ENCODE measurements at places on chromosomes 4 and X.

DNA sequence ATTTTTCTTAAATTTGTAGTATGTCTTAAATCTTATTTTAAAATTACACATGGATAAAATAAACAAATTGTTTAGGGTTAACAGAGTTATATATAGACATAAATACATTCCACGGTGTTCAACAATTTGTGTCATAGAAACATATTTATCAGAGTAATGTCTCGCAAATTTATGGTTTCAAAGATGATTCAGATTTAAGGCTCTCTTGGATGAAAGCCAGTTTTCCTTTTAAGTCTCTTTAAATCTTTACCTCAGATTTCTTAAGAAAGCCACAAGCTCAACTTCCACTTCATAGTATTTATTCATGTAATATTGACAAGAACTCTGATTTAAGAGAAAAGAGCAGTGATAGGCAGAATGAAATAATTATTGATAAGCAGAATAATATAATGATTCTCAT, 1254.8 kb upstream of the ADGRL3 start:
- no peak for DNase-seq

GRCh38 chrX:134883137-134883700, 107.6 kb upstream of the SMIM10 start:
- no peak for DNase-seq

- no peak for DNase-seq
These were observed 190.6 kb upstream of the LEF1 start for GRCh38 chr4:108359130-108359985.

DNA sequence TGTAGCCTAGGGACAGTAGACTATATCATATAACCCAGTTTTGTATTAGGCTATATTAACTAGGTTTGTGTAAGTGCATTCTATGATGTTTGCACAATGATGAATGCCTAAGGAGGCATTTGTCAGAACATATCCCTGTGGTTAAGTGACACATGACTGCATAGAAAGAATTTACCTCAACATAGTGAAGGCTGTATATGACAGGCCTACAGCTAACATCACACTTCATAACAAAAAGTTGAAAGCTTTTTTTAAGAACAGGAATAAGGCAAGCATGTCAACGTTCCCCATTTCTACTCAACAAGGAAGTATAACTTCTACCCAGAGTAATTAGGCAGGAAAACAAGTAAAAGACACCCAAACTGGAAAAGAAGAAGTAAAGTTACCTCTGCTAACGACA, 165.9 kb upstream of the NDST4 start:
- DNase-seq, result no peak

All from stimulated activated CD4-positive, alpha-beta T cell treated with anti-CD3 and anti-CD28 coated beads, Interleukin-4, amount 100 ng/mL, for 4 hours (primary cell).